ENCODE measurements at places on chromosomes 2 and 18. TPM values are rescaled to one million over a fixed set of nuclear protein-coding genes. Genes with fewer than 3 reads are reported as not detected.
A peak's percentile ranks its signal among the peaks of the same experiment; 100 is the strongest.

GRCh38 chr2:217915706-217916105, 87.1 kb downstream of the TNS1 start:
- H3K4me1 ChIP-seq: peaks cover 35% of the 10 kb centered on the region
- H3K36me3 ChIP-seq: no peaks in the 10 kb centered on the region
- DNase-seq: no peak

- peak; percentile 44 for DNase-seq
- H3K4me3 ChIP-seq: no peak overlapping the region
- H3K27me3 ChIP-seq: no peaks in the 10 kb centered on the region
Observed at GRCh38 chr2:128313091-128313836, 5.4 kb downstream of the HS6ST1 start.

FASTKD1 gene
- 23.8 TPM for total RNA-seq

HAAO gene
- 18.1 TPM for total RNA-seq

DNA sequence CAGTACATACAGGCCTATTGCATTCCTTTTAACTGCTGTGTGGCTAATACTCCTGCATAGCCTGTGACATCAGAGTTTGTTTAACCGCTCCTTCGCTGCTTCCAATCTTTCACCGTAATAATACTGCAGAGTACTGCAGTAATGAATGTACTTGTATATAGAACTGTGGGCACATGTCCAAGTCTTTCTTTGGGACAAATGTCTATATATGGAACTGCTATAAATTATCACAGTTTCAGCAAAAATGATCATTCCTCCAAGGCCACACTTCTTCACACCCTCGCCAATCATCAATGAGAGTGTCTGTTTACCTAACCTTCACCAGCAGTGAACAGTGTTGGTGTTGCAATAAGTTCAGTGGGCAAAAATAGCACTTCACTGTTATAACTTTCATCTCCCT, 230.4 kb downstream of the SP3 start:
- H3K27me3 ChIP-seq: no peaks in the 10 kb centered on the region
- no peak overlapping the region for H3K27ac ChIP-seq
- H3K36me3 ChIP-seq: no peaks in the 10 kb centered on the region
- DNase-seq: peak; percentile 40
- no peak overlapping the region for H3K4me3 ChIP-seq

- DNase-seq: no peak
- H3K27me3 ChIP-seq: no peaks in the 10 kb centered on the region
- H3K4me3 ChIP-seq: no peak overlapping the region
- H3K36me3 ChIP-seq: no peaks in the 10 kb centered on the region
- H3K4me1 ChIP-seq: no peaks in the 10 kb centered on the region
- no peak overlapping the region for H3K27ac ChIP-seq
Observed at GRCh38 chr18:10094154-10094553, 180.3 kb downstream of the VAPA start.

DNA sequence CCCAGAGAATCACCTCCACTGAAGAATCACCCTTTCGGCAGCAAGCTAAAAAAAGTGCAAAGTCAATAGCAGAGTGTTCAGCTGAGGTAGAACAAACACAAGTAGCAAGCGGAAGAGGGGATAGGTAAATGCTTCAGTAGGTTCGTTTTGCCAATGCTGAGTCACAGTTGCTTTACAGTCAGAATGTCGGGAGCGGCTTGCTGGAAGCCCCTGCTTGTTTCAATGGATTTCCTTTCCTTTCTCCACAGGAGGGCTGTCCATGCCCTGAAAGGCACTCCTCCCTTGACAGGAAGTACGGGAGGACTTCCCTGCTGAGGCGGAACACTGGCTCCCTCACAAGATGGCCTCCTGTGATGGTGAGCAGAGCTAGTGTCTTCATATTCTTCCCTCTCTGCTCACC, 146.2 kb upstream of the LYPD1 start:
- no peaks in the 10 kb centered on the region for H3K4me1 ChIP-seq
- no peaks in the 10 kb centered on the region for H3K27me3 ChIP-seq
- H3K4me3 ChIP-seq: no peak overlapping the region
- DNase-seq: no peak

PAX8 gene
- 0.20 TPM for total RNA-seq

NEURL3 gene
- 8.1 TPM for total RNA-seq

DNA sequence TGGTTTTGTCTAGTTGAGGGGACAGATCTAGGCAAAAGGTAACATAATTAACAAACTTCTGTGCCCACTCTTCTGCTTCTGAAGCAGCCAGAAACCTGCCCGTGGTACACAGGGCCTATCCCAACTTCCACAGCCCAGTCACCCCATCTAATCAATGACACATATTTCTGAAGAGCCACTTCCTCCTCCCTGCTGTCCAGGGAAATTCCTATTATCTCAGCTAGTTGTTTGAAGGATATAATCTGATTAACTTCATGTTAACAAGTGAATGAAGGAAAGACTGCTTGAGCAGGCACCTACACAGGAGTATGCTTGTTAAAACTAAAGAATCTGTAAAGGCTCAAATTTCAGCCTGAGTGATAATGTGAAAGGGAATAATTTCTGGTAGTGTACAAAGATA, 61.4 kb downstream of the CCDC148 start:
- DNase-seq: peak; percentile 15
- no peaks in the 10 kb centered on the region for H3K4me1 ChIP-seq
- no peak overlapping the region for H3K4me3 ChIP-seq
- no peaks in the 10 kb centered on the region for H3K27me3 ChIP-seq
- peak overlapping the region; percentile 25 for H3K27ac ChIP-seq

ABCG5 gene
- 3.8 TPM for total RNA-seq

B3GNT7 gene
- total RNA-seq: 6.2 TPM

- H3K4me3 ChIP-seq: no peak overlapping the region
- H3K36me3 ChIP-seq: no peaks in the 10 kb centered on the region
- H3K4me1 ChIP-seq: peaks cover 58% of the 10 kb centered on the region
- peak overlapping the region; percentile 21 for H3K27ac ChIP-seq
- no peak for DNase-seq
- H3K27me3 ChIP-seq: no peaks in the 10 kb centered on the region
Observed at GRCh38 chr2:8536686-8537561, 144.9 kb upstream of the ID2 start.

- DNase-seq: no peak
- H3K27me3 ChIP-seq: no peaks in the 10 kb centered on the region
- H3K36me3 ChIP-seq: no peaks in the 10 kb centered on the region
- no peak overlapping the region for H3K27ac ChIP-seq
Observed at GRCh38 chr2:225124311-225125017, 82.2 kb upstream of the DOCK10 start.

Measured in hepatocyte (in vitro differentiated cells).